Right atrium auricular region (tissue), 2 donors: ENCODE measurements at places on chromosomes 6 and 20.

DNA sequence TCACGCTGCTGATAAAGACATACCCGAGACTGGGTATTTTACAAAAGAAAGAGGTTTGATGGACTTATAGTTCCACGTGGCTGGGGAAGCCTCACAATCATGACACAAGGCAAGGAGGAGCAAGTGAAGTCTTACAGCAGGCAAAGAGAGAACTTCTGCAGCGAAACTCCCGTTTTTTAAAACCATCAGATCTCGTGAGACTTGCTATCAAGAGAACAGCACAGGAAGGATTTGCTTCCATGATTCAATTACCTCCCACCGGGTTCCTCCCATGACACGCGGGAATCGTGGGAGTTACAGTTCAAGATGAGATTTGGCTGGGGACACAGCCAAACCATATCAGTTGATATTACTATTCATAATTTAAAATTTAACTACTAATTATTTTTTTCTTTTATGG lies 157.3 kb upstream of the ATXN1 start:
- no peak overlapping the region for H3K27ac ChIP-seq
- no peaks in the 10 kb centered on the region for H3K4me1 ChIP-seq
- DNase-seq, result no peak
- H3K27me3 ChIP-seq, result no peaks in the 10 kb centered on the region
- H3K36me3 ChIP-seq, result no peaks in the 10 kb centered on the region

DNA sequence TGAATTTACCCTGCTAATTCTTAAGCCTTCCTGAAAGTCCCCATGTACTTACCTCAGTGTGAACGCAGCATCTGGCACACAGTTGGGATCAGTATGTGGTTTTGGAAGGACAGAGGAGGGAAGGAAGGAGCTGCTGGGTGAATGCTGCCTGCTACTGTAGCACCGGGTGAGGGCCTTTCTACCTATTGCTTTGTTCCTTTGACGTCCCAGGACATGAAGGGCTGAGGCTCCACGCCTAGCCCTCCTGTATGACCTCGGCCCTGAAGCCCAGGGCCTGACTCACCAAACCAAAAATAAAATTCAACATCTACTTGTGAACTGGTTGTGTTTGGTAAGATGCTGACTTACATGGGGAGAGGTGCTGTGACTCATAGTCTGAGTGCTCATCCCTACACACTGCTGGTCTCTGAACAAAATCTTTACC lies 51.1 kb downstream of the ARID1B start:
- peak overlapping the region; percentile 84 for H3K27ac ChIP-seq
- peaks cover 61% of the 10 kb centered on the region for H3K4me1 ChIP-seq
- peaks cover 7% of the 10 kb centered on the region for H3K36me3 ChIP-seq
- DNase-seq, result no peak
- H3K4me3 ChIP-seq, result no peak overlapping the region

DNA sequence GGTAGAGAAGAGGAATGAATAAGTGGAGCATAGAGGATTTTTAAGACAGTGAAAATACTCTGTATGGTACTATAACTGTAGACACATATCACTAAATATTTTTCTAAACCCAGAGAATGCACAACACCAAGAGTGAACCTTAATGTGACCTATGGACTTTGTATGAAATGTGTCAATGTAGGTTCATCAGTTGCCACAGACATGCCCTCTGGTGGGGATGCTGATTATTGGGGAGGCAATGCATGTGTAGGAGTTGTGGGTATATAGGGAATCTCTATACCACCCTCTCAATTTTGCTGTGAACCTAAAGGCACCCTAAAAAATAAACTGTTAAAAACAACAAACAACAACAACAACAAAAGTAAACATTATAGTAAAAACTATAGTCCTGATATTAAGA lies 293.7 kb downstream of the RNF144B start:
- H3K4me3 ChIP-seq, result no peak overlapping the region
- H3K27me3 ChIP-seq, result no peaks in the 10 kb centered on the region
- no peak overlapping the region for H3K27ac ChIP-seq
- H3K4me1 ChIP-seq, result no peaks in the 10 kb centered on the region
- H3K36me3 ChIP-seq, result no peaks in the 10 kb centered on the region
- no peak for DNase-seq

DNA sequence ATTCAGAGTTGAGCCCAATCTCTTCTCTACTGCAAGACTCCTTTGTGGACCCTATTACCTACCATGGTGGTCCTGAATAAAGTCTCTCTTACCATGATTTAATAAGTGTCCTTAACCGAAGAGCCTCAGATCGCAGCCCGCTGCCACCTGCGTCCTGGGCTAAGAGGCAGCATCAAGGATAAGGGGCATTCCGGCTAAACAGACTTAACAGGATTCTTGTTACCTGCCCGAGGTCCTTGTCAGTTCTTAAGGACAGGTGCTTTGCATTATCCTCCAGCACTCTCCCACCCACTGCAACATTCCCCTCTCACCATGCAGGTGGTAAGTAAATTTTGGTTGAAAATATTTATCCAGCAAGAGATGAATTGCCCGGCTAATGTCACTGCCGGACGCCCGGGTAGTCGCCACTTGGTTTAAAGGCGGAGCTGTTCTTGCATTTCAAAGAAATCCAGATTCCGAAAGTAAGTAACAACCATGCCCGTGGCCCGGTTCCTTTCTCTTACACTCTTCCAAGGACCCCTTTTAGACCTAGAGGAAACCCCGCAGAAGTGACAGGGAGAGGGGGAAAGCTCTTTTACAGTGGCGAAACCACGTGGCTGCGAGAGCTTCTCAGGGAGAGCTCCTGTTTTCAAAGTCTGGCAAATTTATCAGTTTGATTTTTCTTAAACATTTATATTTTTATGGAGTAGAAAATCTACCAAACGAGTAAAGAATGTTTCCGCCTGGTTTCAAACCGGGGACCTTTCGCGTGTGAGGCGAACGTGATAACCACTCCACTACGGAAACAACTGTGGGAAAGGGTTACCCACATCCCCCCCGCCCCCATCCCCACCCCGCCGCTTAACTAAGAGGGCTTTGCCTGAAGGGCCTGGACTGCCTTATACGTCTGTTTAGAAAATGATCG lies 41.9 kb upstream of the PRSS16 start:
- peaks cover 8% of the 10 kb centered on the region for H3K27me3 ChIP-seq
- no peak overlapping the region for H3K4me3 ChIP-seq
- no peaks in the 10 kb centered on the region for H3K36me3 ChIP-seq
- no peaks in the 10 kb centered on the region for H3K4me1 ChIP-seq

DNA sequence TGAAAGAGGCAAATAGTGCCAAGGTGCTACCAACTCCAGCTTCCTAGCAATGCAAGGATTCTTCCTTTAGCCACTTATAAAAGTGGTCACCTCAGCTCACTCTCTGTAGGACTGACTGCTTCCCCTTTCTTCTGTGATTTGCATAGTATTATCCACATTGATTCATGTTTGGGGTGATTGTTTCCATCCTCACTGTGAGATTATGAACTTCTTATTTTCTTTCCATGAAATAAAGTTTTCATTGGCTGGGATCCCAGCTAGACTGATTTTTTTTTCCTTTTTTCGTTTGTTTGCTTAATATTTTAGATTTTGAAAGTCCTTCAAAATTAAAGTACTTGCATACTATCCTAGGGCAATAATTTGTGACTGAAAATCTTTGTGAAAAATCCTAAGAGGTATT lies 50.5 kb downstream of the EYA4 start:
- H3K27me3 ChIP-seq, result no peaks in the 10 kb centered on the region
- H3K27ac ChIP-seq, result no peak overlapping the region
- H3K36me3 ChIP-seq, result no peaks in the 10 kb centered on the region
- H3K4me3 ChIP-seq, result no peak overlapping the region
- no peak for DNase-seq

- no peaks in the 10 kb centered on the region for H3K36me3 ChIP-seq
- no peaks in the 10 kb centered on the region for H3K27me3 ChIP-seq
- H3K4me3 ChIP-seq, result no peak overlapping the region
Measured at GRCh38 chr6:143516690-143517446, 5.3 kb upstream of the FUCA2 start.

DNA sequence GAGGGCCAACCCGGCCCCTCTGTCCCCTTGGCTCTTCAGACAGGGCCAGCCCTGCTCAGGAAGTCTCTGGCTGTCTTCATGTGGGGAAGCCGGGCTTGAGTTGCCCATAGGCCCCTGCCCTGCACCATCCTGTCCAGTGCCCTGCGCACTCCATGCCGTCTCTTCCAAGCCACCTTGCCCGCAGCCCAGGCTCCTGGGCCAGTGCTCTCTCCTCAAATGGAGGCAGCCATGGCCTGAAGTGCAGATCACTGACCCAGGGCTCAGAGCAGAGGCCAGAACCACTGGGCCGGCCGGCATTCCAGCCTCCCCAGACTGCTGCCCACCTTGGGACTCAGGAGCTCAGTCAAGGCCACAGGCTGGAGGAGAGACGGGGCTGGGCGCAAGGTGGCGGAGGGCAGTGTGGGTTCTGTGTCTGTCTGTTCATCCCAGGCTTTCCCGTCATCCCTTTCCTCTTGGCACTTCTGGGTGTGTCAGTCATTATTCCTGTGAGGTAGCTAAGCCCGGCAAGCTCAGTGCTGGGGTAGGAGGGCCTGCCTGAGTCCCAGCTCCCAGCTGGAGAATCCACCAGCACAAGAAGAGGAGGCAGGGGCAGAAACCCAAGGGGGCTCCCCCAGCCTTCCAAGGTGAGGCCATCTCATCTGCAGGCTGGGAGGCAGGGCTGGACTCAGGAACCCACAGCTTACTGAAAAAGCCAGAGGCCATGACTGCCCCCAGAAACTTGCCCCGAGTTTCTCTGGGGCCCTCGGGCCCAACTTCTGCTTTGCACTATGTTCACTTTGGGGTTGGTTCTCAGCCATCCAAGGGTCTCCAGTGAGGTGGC lies 22.4 kb downstream of the SDCBP2 start:
- H3K4me3 ChIP-seq, result no peak overlapping the region
- H3K27me3 ChIP-seq, result no peaks in the 10 kb centered on the region
- H3K4me1 ChIP-seq, result no peaks in the 10 kb centered on the region
- peaks cover 6% of the 10 kb centered on the region for H3K36me3 ChIP-seq

GRCh38 chr6:20719980-20720379 lies 185.7 kb downstream of the CDKAL1 start:
- H3K4me1 ChIP-seq, result no peaks in the 10 kb centered on the region
- DNase-seq, result no peak
- H3K4me3 ChIP-seq, result no peak overlapping the region
- H3K27me3 ChIP-seq, result no peaks in the 10 kb centered on the region

DNA sequence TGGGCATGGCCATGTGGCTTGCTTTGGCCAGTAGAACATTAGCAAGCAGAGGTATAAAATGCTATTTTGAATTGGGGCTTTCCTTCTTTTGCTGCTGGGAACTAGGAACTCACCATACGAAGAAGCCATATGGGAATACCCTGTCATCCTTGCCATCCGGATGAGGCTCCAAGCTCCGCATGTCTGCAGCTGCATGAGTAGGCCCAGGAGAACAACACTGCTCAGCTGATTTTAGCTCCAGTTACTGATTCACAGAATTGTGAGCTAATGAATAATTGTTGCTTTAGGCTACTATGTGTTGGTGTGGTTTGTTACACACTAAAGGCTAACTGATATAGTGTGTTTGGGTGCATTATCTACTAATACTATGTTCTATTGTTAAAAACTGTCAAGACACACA lies 2.7 kb upstream of the PLCB4 start:
- H3K27me3 ChIP-seq, result no peaks in the 10 kb centered on the region
- DNase-seq, result no peak
- H3K27ac ChIP-seq, result no peak overlapping the region
- no peak overlapping the region for H3K4me3 ChIP-seq
- no peaks in the 10 kb centered on the region for H3K4me1 ChIP-seq

DNA sequence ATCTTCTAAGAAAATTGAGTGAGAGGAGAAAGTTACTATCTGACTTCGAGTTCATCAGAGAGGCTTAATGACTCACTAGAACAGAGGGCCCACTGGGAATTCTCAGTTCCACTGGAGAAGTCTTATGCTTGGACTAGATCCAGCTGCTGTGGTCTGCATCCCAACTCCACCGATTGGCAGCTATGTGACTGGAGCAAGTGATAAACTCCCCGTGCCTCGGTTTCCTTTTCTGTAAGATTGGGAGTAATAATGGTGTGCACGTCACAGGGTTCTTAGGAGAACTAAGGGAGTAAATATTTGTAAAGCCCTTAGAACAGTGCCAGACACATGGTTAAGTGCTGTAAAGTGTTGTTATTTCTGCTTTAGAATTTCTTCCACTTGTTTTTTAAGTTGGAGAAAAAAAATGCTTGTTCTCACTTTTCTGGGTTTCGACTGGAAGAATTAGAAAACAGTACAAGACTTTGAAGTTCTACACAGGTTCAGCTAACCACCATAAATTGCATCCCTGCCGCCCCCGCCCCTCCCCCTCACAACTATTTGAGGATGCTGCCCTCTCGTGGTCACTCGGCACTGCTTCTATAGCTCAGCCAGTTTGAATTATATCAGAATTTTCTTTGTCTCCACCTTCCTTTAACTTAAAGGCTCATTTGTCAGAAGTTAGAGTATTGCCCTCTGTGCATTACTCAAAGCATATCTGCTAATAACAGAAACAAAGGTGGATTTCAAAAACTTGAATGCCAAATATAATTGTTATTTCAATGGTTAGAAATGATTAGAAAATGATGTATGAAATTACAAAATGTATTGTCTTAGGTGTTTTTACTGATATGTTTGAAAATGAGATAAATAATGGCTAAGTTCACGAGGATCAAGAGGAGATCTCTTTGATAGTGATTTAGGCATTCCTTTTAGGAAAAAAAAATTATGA lies 95.0 kb upstream of the IFNGR1 start:
- no peaks in the 10 kb centered on the region for H3K36me3 ChIP-seq
- H3K27ac ChIP-seq, result no peak overlapping the region
- peaks cover 5% of the 10 kb centered on the region for H3K4me1 ChIP-seq
- H3K4me3 ChIP-seq, result no peak overlapping the region
- H3K27me3 ChIP-seq, result no peaks in the 10 kb centered on the region

DNA sequence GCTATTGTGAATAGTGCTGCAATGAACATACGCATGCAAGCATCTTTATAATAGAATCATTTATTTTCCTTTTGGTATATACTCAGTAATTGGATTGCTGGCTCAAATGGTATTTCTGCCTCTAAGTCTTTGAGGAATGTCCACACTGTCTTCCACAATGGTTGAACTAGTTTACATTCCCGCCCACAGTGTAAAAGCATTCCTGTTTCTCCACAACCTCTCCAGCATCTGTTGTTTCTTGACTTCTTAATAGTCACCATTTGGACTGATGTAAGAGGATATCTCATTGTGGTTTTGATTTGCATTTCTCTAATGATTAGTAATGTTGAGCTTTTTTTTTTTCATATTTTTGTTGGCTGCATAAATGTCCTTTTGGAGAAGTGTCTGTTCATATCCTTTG lies 208.7 kb downstream of the PHF3 start:
- no peak overlapping the region for H3K4me3 ChIP-seq
- DNase-seq, result no peak
